PC-3 (cell line): ENCODE measurements at places on chromosomes 12 and 14.

GRCh38 chr12:56208006-56208405, 13.7 kb downstream of the RNF41 start:
- DNase-seq: no peak

- peak; percentile 17 for DNase-seq
These were observed 140.3 kb upstream of the AEBP2 start for GRCh38 chr12:19298836-19299605.

DNA sequence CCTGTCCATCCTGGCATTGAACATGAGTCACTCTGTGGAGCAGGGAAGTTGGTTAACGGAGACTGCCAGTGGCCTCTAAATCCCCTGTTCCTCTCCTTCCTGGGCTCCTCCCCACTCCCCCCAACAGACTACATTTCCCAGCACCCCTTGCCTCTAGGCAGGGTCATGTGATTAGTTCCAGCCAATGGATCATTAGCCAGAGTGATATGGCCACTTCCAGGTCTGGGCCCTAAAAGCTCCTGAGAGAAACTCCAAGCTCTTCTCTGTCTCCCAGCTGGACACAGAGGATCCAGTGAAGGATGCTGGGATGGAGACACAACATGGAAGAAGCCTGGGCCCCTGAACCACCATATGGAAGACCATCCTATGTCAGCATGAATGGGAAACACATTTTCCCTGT, 54.4 kb upstream of the RFLNA start:
- no peak for DNase-seq

GRCh38 chr12:12171991-12172511, 94.8 kb downstream of the LRP6 start:
- peak; percentile 42 for DNase-seq

DNA sequence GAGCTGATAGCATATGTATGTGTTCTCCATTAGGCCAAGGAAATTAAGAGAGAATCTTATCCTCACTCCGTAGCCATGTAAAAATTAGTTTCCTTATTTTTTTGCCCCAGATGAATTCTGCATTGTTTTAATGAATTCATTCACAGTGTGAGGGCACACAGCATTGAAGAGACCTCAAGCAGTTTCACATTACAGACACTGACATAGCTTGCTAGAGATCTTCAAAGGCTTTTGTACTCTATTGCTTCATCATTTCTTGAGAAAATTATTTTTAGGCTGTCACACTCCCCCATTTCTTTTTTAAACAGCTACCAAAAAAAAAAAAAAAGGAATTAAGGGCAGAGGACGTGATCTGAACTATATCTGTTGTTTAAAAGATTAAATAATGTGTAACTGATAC, 251.1 kb downstream of the BCAT1 start:
- no peak for DNase-seq

DNA sequence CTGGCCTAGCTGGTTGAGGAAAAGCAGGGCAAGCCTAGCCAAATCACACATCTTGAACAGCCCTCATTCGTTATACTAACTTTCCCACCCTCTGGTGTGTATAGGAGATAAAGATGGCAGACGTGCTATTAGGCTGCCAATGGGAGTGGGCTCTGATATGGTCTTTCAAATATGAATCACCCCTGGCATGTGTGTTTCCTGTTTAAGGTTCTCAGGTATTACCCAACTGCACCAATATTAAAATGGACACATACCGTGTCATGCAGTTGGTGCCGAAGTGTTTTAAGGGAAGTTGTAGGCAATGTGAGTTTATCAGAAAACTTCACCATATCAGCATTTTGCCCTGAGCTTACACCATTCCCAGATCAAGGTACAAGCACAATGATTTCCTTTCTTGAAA, 33.4 kb downstream of the CHST11 start:
- no peak for DNase-seq

GRCh38 chr12:28711421-28711820, 437.7 kb upstream of the FAR2 start:
- DNase-seq: no peak

DNA sequence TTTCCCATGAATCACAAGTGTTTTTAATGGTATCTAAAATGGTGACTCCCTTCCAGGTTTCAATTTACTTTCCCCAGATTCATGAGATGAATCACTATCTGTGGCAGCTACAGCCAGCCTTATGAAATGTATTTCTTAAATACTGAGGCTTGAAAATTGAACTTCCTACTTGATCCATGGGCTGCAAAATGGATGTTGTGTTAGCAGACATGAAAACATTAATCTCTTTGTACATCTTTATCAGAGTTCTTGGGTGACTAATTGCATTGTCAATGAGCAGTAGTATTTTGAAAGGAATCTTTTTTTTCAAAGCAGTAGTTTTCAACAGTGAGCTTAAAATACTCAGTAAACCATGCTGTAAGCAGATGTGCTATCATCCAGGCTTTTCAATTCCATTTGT, 250.8 kb downstream of the SLC6A15 start:
- DNase-seq: peak; percentile 55

- DNase-seq: no peak
These were observed 11.9 kb downstream of the ESPL1 start for GRCh38 chr12:53279888-53280498.

DNA sequence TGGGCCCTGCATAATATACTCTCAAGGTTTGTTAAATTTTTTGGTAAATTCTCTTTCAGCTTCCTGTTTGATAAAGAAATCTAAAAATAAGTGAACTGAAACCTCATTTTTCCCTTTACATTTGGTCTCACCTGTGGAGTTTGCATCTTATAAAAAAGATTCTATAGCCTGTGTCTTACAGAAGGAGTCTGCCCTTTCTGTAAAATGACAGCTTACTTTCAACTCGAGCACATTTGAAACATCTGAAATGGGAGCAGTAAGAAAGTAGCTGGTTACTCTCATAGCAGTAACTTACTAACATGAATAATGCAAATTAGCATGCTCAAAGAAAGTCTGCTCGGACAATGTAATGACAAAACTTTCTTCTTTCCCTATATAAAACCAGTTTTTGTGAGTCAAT, 155.8 kb downstream of the NELL2 start:
- DNase-seq: no peak

DNA sequence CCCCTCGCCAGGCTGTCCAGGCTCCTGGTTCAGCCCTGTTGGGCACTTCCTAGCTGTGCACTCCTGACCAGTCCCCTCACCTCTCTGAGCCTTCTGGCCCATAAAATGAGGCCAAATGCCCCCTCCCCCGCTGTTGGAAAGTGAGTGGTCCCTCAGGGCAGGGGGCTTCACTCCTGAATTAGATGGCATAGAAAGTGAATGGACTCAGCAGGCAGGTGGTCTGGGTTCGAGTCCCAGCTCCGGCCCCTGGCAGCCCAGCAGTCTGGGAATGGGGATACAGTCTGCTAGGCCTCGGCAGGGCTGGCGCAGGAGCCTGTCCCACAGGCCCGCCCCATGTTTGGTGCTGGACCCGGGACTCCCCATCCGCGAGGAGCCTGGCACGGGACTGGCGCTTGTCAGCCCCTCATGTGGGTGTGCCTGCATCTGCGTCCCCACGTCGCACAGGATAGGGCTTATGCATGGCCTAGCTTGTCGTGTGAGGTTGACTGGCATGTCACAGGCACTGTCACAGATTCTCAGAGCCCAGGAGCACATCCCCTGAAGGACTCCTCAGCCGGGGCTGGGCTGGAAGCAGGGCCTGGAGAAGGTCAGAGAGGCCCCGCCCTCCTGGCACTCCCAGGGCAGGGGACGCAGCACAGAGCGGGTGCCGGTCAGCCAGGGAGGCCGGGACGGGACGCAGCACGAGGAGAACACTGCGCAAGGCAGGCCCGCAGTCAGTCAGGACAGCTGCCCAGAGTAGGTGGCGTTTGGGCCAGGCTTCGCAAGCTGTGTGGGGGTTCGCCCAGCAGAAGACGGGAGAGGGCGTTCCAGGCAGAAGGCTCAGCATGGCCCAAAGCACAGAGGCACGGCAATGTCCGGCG, 40.5 kb downstream of the DIO3 start:
- DNase-seq: no peak

DNA sequence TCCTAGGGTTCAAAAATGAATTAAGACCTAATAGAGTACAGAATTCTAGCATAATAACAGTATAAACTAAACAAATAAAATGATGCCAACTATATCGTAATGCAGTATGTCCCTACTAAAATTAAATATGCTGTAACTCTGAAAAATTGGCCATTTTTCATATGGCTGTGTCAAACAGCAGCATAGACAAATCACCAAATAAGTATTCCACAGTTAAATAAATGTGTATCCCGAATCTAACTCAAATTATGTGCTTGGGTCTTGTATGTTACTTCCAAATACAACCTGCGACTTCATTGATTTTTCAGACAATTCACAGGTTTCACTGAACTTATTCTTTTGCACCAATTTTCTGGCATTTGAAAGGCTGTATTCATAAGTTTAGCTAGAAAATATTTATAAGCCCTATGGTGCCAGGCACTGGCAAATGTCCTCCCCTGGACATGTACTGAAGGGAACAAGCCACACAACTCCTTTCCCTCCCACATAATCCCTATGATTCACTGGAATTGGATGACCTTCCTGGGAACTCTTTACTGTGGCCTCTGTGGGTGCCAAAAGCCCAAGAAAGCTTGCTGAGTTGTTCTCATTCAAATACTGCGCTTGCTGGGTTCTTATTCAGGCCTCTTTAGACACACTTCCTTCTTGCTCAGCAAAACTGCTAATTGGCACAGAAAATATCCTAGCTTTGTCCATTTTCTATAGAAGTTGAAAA, 108.8 kb downstream of the KITLG start:
- peak; percentile 70 for DNase-seq

DNA sequence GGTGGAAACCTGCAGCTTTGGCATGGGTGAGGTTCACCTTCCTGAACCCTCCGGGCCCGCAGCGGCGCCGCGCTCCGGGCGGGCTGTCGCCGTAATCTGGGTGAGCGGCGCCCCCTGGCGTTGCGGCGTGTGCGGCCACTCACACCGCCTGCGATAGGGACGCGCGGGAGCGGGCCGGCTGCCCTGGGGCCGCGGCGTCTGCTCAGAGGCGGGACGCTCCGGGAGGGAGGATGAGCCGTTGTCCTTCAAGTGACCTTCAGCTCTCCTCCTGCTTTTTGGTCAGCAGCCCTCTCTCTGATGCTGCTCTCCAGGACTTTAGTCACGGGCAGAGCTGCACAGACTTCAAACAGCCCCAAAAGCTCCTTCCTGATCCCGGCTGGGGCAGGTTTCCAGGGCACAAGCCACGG, 211.7 kb upstream of the FKBP4 start:
- peak; percentile 49 for DNase-seq

- no peak for DNase-seq
These were observed 11.3 kb upstream of the CSAD start for GRCh38 chr12:53191885-53192530.
